ENCODE measurements at places on chromosomes 7 and 10. TPM values are rescaled to one million over a fixed set of nuclear protein-coding genes. Genes with fewer than 3 reads are reported as not detected.

Gene SFTPD
- total RNA-seq, result under 0.01 TPM

Gene KIAA1217
- total RNA-seq, result 7.7 TPM

Gene UBE2D4
- total RNA-seq, result 4.9 TPM

Gene ICA1
- total RNA-seq, result 6.6 TPM

Gene CHAT
- total RNA-seq, result not detected

Gene RSPH10B2
- not detected for total RNA-seq

Gene ZNF735
- not detected for total RNA-seq

Gene STOX1
- 0.21 TPM for total RNA-seq

Gene GPC2
- 2.2 TPM for total RNA-seq

Gene LRGUK
- total RNA-seq, result not detected

Gene MUC12
- not detected for total RNA-seq

Gene TMEM236
- total RNA-seq, result not detected

Gene FAM180A
- total RNA-seq, result not detected

Gene NT5C2
- 129 TPM for total RNA-seq

Gene ACTL6B
- total RNA-seq, result not detected

Gene PIK3CG
- under 0.01 TPM for total RNA-seq

Gene PYROXD2
- total RNA-seq, result 17.1 TPM

Gene XRCC2
- 0.48 TPM for total RNA-seq

Gene EFCAB10
- total RNA-seq, result 0.64 TPM
